ENCODE measurements at places on chromosomes 2 and 18.

DNA sequence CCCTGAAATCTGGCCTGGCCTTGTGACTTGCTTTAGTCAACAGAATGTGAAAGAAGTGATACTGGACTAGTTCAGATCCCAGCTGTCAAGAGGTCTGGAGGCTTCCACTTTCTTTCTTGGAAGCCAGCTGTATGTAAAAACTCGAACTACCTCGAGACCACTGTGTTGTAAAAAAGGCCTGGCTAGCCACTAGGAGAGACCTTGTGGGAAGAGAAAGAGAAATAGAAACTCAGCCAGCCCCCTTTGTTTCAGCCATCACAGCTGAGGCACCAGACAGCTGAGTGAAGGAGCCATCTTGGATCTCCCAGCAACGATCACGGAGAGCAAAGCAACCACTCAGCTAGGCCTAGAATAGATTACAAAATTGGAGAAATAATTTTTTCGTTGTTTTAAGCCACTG, 324.9 kb upstream of the TCF4 start:
- DNase-seq, result no peak

GRCh38 chr2:147649286-147649685, 195.5 kb upstream of the ACVR2A start:
- DNase-seq, result no peak

DNA sequence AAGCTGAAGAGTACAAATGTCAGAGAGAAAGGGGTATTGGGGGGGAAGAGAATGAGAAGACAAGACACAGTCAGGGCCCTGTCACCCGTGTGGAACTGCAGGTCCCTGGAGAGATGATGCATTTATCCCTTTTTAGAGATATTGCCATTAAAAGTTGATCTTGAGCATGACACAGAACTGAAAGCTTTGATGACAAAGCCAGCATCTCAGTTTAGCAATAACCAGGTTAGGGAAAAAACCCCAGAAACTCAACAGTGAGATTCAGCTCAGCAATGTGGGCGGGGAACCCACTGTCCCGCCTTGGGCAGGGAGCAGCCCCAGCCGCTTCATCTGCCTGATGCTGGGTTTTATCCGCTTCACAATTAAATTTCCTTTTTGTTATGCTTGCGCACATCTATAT, 181.1 kb downstream of the NEDD4L start:
- no peak for DNase-seq

DNA sequence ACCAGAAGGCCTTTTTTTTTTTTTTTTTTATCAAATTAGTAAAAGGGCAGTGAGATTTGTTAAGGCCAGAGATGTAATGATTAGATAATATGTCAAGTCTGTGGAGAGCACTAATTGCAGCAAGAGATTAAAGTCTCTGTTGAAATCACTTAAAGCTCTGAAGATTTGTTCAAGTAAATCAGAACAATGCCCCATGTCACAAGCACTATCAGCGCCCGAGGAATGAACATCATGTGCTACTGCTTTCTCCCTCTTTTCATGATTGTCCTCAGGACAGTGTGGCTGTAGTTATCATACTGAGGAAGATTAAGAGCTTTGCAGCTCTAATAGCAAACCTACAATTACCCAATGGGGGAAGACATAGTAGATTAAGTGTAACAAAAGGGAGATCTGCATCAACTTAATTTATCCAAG, 71.1 kb downstream of the TDRD15 start:
- DNase-seq, result no peak

GRCh38 chr2:95390881-95391321, 11.6 kb upstream of the FAHD2A start:
- DNase-seq, result no peak

GRCh38 chr2:83233781-83234180, 1225.3 kb downstream of the SUCLG1 start:
- no peak for DNase-seq

GRCh38 chr2:206970589-206971360, 31.5 kb downstream of the CPO start:
- DNase-seq, result peak; percentile 41

DNA sequence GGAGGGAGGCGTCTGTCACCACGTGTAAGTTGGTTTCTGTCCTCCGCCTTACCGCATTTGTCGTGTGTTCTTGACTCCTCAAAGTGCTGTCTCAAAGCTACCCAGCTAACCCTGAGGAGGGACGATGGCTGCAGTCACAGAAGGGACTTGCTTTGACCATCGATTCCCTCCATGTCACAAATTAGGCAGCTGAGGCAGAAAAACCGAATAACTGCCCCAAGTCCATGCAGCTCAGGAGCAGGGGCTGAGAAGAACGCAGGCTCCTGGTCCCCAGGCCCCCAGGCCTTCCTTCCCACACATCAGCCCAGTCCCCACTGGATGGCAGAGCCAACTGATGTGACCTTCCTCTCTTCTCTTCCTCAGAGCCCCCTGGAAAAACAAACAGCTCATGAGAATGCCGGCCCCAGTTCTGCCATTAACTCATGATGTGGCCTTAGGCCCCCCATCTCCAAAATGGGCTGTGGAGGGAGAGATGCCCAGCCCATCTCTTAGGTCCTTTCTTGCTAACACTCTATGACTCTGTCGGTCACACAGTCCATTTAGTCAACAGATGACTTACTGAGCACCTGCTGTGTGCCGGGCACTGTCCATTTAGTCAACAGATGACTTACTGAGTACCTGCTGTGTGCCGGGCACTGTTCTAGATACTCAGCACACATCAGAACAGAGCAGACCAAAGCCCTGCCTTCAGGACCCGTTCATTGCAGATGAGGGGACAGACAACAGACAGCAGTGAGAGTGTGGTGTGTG, 19.6 kb downstream of the MTERF4 start:
- no peak for DNase-seq

DNA sequence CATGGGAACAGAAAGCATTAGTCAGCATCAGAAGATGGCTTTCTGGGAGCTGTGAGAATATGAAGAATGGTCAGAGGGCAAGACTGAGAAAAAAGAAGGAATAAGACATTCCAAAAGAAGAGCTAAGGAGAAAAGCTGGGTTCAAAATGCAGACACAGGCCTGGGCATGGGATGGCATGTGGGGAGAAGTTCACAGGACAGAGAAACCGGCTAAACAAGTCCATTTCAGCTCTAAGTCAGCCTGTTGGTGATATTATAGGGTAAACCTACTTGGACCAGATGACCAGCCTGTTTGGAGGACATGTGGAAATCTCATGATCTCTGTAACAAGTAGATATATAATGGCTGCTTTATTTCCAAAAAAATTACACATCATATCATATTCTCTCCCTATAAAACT, 91.7 kb upstream of the MEIS1 start:
- DNase-seq, result no peak

All from AML-193 (cell line).